ENCODE measurements at places on chromosomes 11 and 22. TPM values are rescaled to one million over a fixed set of nuclear protein-coding genes. Genes with fewer than 3 reads are reported as not detected.

DNA sequence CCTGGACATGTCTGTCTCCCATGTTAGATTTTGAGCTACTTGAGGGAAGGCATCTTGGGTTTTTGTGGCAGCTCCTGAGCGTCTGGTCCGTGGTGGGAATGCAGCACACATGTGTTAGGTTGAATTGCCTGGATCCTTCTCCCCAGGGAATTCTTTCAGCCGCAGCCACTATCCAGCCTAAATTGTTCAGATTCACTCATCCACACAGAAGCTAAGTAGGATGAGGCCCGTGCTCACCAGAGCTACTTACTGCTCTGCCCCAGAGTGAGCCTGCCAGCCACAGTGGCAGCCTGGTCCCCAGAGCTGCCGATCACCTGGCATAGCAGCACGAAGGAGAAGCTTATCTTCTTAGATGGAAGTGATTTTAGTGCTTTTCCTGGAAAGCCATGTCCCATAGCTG, 34.4 kb upstream of the SORL1-AS1 start:
- DNase-seq = no peak

DNA sequence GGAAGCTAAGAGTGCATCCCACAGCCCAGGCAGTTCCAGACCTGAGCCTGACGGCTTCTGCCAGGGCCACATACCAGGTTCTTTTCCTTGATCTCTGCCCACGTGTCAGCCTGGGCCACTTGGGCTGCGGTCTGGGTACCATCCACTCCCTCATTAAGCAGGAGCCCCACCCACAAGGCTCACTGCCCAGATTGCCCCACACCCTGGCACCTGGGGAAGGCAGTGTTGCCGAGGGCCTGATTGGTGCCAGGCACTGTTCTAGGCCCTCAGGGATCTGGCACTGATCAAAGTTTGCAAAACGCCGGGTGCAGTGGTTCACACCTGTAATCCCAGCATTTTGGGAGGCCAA, 15.4 kb downstream of the GGA1 start:
- DNase-seq = no peak

DNA sequence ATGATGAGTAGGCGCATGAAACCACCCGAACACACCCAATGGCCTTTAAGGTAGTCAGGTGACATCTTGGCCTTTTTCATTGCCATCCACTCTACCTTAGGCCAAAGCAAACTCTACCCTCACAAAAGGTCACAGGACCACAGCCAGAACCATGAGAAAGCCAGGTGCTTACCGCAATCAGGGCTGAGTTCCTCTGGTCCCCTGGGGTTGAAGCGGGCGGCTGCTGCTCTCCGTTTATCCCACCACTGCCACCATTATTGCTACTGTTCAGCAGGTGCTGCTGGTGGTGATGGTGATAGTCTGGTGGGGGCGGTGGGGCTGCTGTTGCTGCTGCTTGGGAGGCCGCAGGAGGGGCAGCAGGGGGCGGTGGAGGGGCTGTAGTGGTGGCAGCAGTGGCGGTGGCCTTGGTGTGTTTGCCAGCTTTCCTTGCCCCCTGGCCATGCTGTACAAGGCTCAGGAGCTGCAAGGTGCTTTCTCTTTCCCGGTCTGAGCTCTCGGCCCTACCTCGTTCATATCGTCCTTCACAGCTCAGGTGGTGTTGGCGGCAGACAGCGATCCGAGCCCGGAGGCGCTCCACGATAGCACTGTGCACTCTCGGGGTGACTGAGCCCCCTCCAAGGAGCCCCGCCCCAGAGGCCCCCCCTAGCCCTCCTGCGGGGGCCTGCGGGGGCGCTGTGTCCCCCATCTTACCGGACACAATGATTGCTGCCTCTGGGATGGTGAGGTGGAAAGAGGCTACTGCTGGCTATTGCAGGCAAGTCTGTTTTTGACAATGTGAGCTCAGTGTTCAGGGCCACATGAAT, 1.6 kb downstream of the MAML2 start:
- no peak for DNase-seq

DNA sequence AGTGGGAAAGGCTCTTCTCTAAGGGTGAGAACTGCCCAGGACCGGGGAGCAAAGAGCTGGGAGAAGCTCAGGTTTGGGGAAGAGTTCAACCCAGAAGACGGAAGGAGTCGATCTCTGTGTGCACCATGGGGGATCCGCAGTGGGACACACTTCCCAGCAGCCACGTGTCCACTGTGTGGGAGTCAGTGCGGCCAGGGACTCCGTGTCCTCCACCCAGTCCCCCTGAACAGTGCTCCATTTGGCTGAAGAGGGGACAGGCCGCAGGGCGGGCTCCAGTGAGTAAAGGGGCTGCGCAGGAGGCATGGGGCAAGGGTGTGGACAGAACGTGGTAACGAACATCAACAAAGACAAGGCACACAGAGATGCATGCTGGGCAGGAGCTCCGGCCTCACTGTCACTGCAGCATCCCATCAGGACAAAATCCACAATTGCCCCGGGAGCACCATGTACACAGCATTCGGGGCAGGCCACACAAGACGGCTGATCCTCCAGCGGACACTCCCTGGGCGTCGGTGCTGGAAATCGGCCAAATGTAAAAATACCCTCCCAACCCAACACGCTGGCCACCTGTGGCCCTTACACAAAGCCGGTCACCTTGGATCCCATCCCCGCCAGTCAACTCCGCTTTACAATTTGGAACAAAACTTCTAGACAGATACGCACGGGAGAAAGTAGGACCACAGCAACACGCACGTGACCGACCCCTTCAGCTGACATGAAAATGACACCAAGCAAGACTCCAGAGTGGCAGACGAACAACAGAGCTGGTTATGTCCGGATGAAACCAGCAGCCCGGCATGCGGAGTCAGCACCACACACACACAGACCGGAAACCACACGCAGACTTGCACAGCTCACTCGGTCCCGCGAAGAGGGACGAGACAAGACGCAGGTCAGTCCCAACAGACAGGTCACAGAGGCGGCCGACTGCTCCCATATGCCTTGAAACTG, 366.8 kb downstream of the SHANK2 start:
- no peak for DNase-seq

DNA sequence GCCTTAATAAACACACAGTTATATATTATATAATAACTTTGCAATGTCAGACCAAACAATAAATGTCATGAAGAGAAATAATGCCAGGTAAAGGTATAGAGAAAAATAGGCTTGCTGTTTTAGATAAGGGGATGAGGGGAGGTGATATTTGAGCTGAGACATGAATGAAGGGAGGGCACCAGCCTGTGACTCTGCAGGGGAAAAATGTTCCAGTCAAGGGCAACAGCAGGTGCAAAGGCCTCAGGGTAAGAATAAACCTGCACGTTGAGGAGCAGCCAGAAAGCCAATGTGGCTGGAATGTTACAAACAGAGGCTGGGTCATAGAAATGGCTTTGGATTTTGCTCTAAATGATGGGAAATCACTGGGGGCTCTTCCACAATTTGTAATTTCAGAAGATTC, 519.6 kb downstream of the SOX6 start:
- DNase-seq = no peak

DNA sequence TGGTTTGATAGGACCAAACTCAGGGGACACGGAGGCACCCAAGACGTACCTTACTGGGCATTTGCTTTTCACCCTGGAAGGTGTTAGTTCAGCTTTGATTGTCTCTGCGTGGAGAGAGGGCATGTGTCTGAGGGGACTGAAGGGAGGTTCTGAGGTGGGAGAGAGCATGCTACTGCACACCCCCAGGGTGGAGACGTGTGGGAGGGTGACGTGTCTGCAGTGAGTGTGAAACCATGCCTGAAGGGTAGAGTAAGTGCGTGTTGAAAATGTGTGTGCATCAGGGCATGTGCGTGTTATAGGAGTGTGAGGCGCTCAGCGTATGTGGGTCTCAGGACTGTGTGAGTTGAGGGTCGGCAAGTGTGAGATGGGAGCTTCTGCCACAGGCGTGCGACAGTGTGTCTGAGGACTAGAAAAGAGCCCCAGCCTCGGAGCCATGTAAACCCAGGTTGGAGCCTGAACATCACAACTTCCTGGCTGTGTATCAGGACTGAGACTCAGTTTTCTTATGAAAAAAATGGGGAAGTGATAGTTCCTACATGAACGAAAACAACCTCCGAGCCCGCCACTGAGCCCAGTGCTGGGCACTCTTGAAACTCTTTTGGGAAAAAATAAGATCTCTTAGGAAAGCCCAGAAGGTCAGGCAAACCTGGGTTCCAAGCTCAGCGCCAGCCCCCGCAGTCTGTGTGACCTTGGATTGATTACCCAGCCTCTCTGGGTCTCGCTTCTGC, 11.8 kb upstream of the KCNJ11 start:
- no peak for DNase-seq

DNA sequence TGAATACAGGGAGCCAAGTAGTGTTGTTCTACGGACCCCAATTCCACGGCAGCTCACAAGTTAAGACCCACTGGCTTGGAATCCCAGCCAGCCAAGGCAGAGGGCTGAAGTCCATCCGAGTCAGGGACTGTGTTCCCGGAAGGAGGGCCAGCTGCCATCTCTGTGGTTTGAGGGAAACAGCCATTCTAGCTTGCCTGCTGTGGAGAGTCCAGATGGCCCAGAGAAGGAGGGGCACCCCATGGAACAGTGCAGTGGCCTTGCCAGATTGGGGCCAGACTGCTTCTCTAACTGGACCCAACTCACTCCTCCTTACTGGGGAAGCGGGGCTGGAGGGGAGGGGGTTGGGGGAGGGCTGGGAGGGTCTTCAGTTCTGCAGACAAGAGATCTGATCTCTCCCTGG, 156.4 kb downstream of the FAM181B start:
- DNase-seq = no peak

- DNase-seq = no peak
Observed at GRCh38 chr22:30864441-30865420, 103.8 kb downstream of the MORC2 start.

DNA sequence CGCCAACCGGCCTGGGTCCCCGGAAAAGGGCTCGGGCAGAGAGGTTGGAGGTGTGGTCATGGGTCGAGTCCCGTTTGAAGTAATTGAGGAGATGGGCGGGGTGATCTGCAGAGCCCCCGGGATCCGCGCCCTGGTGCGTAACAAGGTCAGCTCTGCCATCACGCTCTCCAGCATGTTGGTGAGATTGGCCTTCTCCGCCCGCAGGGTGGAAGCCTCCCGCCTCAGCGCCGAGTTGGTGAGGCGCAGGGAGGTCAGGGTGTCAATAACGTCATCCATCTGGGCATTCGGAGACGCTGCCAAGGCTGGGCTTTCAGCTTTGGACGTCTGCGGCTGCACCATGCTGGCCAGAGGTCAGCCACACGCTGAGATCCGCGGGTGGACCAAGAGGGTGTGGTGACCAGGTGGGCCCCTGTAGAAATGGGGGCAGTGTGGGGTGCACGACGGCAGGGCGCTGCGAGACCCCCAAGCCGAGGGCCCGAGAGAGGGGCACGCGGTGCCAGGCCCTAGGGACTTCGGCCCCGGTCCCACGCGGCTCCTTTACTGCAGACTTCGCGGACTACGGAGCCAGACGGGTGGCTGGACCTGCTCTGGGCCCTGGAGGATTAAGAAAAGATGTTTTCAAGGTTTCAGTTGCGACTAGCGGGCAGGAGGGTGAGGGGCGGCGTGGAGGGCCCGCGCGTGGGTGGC, 672 bp downstream of the RTL6 start:
- no peak for DNase-seq

- DNase-seq = no peak
Observed at GRCh38 chr11:111633756-111634362, 31.6 kb downstream of the SIK2 start.

DNA sequence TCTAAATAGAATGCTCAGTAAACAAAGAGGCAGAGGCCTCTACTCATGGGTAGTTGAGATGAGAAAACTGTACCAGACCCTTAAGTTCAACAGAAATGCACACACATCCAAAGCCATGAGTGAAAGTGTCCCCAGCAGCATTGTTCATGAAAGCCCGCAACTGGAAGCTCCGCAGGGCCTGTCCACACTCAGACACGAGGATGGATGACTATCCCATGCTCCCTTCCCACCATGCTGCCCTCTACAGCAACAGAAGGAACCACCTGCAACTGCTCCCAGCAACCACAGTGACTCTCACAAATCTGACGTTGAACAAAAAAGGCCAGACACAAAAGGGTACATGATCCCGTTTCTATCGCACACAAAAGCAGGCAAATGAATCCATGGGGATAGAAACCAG, 76.9 kb upstream of the ANO1 start:
- DNase-seq = no peak

- no peak for DNase-seq
Observed at GRCh38 chr22:35172442-35172841, 84.9 kb upstream of the HMGXB4 start.

DNA sequence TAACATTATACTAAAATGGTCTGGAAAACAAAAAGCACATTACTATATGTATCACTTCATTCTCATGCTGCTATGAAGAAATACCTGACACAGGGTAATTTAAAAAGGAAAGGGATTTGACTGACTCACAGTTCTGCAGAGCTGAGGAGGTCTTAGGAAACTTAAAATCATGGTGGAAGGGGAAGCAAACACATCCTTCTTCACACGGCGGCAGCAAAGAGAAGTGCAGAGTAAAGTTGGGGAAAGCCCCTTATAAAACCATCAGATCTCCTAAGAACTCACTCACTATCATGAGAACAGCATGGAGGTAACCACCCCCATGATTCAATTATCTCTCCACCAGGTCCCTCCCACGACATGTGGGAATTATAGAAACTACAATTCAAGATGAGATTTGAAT, 60.0 kb downstream of the FAM181B start:
- no peak for DNase-seq

- no peak for DNase-seq
Observed at GRCh38 chr11:69419662-69420395, 61.6 kb upstream of the LINC01488 start.

DNA sequence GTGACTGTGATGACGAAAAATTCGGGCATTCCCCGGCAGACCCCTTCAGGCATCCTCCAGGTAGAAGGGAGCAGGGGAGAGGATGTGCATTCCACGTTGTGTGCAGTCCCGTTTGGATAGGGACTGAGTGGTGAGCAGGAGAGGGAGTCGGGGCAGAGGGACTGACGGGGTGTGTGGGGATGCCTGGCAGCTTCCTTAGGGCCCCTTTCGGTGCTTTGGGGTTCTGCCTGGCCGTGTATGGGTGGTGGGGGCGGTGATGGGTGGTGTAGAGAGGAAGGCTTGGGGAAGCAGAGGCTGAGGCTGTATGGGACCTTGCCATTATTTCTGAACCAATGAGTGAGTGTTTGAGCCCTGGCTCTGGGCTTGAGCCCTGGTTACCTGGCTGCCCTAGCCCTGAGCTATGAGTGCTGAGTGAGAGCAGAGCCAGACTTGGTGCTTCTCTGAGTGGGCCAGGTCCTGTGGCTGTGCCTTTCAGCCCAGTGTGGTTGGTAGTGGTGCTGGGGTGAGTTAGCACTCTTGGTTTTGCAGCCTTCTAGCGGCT, 914 bp downstream of the INPPL1 start:
- DNase-seq = no peak

GRCh38 chr22:35359380-35360065, 21.4 kb upstream of the HMOX1 start:
- no peak for DNase-seq

- DNase-seq = no peak
Observed at GRCh38 chr22:44537467-44537866, 39.4 kb upstream of the RTL6 start.

ACP2 gene
- 63.4 TPM for total RNA-seq

SIPA1 gene
- total RNA-seq = 41.8 TPM

THYN1 gene
- total RNA-seq = 26.9 TPM

SYCE3 gene
- total RNA-seq = not detected

PATE2 gene
- total RNA-seq = not detected

RIMBP3C gene
- total RNA-seq = not detected

SLC1A2 gene
- 3.7 TPM for total RNA-seq

GPR83 gene
- total RNA-seq = not detected

ZNF215 gene
- 1.9 TPM for total RNA-seq

CALCA gene
- 1.1 TPM for total RNA-seq

HOATZ gene
- not detected for total RNA-seq

BIRC3 gene
- total RNA-seq = 8.3 TPM

OR8B8 gene
- total RNA-seq = not detected

CARD18 gene
- total RNA-seq = not detected

USP2 gene
- 17.5 TPM for total RNA-seq
